Right hindlimb (tissue), 1 donor: ENCODE measurements at places on chromosomes 13 and 19.

DNA sequence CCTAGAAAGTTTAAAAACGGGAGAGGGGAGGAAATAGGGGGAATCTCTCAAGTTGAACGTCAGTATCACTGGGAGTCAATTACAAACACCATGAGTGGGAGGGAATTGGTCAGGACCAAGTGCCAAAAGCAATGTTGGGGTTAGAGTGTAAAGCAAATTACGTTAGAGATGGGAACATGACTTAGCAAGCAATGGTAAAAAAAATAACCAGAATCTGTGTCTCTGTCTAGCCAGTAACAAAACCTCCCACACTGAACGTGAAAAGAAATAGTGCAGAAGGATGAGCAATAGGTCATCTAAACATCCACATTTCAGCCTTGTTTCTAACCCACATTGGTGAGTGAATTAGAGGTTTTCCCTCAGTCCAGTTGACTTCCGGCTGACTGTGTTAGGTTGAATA lies 242.2 kb downstream of the COG6 start:
- no peak for DNase-seq

DNA sequence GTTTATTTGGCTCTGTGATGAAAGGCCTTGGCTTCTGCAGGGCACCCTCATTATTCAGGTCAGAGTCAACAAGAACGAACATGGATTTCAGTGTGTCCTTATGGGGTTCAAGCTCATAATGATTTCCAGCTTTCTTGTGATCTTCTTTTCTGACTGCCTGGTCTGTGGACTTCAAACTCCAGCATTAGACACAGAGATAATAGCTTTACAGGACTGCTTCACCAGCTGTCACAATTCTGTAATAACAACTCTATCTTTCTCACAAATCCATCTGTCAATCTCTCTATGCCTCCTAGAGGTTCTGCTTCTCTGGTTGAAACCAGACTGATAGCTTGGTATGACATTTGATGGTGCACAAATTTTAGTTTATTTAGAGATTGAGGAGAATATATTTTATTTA lies 13.1 kb upstream of the SLITRK6 start:
- no peak for DNase-seq

DNA sequence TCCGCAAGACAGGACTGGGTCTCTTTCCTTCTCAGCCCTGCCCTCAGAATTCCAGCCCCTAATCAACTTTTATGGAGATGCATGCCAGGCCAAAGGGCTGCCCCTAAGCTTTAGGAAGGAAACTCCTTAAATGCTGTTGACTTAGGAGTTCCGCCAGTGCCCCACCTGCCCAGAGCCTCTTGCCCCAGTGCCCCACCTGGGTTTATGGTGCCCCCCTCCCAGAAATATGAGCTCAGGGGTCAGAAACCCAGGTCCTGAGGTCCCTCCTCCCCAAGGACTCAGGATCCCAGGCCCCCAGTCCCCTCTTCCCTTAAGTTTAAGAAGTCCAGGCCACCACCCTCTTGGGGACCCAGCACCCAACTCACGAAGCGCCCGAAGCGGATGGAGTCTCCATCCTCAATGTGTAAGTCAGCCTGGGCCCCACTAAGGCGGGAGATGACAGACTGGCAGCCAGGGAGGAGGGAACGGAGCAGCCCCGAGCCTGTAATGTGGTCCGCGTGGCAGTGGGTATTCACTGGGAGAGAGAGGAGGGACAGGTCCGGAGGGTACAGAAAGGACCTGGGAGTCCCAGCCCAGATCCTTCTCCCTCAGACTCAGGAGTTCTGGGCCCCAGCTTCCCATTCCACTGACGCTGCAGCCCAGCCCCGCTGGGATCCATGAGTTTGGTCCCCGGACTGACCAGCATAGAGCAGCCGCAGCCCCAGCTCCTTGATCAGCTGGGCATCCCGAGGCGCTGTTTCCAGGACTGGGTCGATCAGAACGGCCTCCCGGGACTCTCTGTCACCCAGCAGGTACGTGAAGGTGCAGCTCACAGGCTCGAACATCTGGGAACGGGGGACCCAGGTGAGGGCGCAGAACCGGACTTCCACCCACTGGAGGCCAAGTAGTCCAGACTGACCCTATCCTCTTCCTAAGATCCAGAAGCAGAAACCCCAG lies 897 bp downstream of the ETHE1 start:
- no peak for DNase-seq

DNA sequence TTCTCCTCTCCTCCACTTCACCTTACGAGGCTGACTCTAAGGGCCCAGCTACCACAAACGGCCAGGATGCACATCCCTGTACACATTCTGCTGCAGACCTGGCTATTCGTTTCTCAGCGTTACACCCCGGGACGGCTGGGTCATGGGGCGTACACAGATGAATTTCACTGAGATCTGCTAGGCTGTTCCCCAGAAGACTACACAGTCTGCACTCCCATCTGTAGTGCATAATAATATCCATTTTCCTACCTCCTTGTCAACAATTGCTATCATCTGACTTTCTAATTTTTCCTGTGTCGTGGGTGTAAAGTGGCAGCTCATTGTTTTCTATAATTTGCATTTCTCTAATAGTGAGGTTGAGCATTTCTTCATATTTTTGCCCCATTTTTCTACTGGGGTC lies 85.7 kb downstream of the TM9SF2 start:
- DNase-seq, result no peak

GRCh38 chr13:33125821-33126570 lies 109.8 kb downstream of the KL start:
- DNase-seq, result no peak

DNA sequence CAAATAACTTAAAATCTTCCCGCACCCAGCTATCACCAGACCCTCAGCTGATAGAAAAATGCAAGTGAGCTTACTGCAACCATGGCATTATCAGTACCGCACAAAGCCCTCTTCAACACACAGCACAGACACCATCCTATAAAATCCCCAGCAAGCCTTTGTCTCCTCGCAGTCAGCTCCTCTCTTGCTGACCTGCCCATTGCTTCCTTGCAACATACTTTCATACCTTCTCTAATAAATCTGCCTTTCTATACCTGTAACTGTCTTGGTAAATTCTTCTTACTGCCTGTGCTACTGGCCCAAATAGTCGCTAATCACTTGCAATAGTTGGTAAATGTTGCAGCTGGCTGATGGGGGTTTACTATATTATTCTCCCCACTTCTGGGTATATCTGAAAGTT lies 43.3 kb upstream of the FARP1 start:
- no peak for DNase-seq
